IPS DF 6.9 (cell line): ENCODE measurements at places on chromosomes 5 and 9.

DNA sequence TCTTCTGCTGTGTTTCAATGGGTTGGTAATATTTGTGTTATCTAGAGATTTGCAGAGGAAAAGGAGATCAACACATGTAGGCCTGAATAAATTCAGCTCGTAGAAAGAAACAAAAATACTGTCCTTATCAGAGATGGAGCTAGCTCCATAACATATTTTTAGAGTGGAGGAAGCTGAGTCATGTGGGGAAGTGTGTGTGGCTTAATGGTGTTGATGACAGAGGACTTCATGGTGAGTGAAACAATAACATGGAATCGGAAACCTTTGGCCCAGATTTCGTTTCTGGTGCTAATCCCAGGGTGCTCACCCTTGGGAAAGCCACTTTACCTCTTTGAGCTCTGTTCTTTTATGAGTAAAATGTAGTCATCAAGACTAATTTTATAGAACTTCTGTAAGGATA lies 825.0 kb downstream of the TLR4 start:
- DNase-seq = no peak

DNA sequence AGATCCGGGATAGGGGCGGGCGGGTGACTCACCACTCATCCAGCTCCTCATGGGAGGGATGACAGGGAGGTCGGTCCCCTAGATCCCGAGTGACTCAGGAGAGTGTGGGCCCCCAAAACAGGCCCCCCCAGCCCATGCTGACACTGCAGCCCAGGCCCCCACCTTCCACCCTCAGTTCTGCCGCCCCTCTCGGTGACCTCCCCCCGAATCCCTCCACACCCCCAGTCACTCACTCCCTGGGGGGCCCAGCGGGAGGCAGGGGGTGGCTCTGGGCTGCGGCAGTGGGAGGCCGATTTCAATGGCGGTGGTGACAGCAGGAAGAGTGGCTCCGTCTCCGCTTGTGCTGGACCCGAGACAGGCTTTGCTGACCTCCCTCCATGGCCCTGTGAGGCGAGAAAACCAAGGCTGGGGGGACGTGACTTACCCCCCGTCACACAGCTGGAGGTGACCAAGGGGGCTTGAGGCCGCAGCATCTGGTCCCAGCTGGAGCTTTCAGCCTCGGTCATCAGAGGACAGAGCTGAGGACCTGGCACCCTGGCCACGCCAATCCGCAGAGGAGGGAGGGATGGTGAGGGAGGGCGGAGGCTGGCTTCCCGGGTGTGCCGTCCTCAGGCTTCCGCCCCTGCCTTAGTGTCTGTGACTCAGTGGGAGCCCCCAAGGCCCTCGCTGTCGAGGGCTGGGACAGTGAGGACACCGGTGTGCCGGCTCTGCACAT lies 9.0 kb downstream of the GPSM1 start:
- no peak for DNase-seq

- DNase-seq = no peak
Observed at GRCh38 chr5:8340261-8340660, 471.3 kb downstream of the MTRR start.

DNA sequence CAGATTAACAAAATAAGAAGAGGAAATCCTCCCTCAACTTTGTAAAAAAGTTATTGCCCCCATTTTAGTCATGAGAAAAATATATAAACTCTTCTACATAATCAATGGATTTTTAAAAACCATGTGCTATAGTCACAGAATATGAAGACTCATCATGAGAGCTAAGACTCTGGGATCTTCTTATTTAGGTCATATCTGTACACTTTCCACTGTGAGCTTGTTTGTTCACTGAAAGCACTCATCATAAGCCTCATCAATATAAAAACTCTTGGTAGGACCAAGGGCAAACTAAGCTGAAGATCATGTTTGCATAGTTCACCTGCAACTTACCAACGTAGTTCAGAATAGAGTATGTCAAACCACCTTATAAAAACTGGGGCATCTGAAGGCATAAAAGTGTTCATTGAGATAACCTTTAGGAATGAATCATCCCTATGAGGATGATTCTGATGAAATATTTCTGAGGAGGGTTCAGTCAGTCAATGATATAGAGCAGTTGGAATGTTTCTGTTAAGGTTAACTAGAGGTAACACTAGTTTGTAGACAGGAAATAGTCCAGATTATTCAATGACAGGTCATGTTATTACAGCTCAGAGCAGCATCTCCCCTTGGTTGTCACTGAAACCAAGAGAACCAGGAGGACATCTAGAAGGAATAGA lies 289.9 kb upstream of the SMC2 start:
- DNase-seq = no peak

GRCh38 chr5:158770506-158770905 lies 329.2 kb downstream of the EBF1 start:
- peak; percentile 29 for DNase-seq

DNA sequence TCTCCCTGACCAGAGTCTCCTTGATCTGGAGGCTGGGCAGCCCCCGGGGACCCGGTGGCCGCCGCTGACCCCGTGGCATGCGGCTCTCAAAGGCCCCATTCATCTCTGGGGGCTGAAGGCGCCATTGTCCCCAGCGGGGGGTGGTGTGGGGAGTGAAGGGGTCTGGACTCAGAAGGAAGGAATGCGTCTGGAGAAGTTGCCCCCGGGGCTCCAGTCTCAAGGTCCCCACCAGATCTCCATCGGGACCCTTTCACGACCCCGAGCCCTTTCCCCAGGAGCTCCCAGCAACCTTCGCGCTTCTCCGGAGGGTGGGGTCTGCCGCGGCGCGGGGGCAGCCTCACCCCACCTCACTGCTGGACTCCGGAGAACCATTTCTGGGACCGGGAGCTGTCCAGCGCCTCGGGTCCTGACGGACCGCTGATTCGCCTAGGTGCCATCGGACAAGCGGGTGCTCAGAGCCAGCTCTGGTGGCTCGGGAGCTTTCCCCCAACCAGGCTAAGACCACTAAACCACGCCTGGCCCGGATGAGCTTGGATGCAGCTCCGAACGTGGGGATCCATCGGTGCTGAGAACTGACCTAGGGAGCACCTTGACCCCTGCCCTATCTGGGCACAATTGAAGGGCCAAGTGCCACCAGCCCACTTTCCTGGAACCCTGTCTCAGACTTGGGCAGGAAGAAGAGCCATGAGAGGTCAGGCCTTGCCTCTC lies 5.1 kb upstream of the PCDH1 start:
- DNase-seq = no peak

DNA sequence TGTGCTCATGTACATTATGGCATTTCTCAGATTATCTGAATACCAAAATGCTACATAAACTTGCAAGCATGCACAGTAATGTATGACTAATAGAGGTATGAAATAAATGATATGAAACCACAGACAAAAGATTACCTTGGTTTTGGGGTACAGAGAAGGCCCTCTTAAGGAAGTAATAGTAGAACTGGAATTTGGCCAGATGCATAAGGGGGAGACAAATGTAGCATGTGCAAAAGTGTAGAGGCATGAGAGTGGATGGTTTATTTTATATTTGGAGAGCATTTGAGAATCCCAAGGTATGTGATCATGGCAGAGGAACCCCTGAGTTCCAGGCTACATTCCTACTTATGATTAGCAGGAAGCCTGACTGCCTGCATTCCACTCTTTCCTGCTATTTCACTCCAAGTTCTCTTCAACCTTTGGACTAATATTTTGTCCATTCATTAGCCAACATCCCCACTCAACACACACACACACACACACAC lies 74.2 kb downstream of the MAMDC2 start:
- DNase-seq = no peak

GRCh38 chr9:131720330-131720729 lies 19.5 kb downstream of the RAPGEF1 start:
- no peak for DNase-seq

DNA sequence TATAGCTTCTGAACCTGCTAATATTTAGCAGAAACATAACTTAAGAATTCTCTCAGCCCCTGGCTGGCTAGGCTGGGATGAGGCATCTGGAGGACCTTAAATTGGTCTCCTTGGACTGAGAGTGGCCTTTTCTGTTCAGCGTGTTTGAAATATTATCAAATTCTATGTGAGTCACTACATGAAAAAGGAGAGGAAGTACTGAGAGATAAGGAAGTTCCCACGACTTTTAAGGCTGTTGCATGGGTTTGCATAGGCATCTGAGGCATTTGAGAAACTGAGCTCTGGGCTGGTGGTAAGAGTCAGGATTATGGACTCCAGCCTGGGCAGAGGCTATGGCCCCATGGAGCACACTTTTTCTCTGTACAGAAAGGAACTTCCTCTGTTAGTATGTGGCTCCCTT lies 816.2 kb upstream of the GRAMD2B start:
- DNase-seq = no peak

- DNase-seq = no peak
Observed at GRCh38 chr5:141343242-141343952, at the start of gene PCDHGA3. Gene PCDHGA3 (plus strand): TSS chr5:141343829. CDS start chr5:141344034, 205 bp downstream.

DNA sequence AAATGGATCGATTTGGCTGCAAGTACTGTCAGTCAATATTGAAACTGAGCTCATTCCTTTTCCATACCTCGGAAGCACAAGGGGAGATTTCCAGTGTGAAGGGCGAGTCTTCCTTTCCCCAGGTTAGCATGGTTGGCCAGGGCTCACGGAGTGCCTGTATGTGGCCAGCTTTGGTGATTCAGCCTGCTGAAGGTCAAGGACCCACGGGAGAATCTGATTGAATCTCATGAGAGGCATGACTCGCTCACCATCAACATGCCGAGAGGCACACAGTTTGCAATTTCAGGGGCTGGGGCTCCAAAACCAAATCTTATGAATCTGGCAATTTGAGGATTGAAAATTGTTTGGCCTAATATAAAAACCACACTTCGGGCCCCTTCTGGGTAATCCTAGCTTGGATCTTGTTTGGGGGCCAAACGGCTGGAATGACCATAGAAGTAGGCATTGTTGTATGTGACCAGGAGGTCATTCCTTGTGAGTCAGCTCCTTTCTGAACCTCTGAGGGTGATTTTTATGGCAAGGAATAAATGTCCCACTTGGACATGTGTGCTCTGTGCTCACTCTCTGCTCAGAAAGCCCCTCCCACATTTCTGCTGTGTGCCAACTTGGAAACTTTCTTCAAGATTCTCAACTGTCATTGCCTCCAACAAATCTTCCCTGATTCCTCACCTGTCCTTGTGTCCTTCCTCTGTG lies 69.8 kb downstream of the DOCK2 start:
- DNase-seq = no peak

DNA sequence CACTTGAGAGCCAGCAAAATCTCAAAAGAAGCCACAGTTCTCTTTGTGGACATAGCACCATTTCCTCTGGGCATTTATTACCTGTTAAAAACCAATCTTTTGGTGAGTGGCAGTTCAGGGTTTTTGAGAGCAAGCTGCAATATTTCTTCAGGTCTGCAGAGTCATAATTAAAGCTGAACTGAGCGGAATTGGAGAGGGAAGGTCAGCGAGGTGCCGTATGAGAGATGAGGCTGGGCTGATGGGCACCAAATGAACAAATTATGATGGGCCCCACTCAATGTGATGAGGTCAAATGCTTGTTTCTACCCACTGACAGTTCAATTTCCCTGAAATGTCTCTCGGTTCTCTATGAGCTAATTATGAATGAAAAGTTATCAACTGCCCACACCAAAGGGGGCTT lies 231.9 kb downstream of the AP3B1 start:
- DNase-seq = no peak

- no peak for DNase-seq
Observed at GRCh38 chr5:74206579-74207550, 433.7 kb downstream of the ENC1 start.

GRCh38 chr5:56175021-56175420 lies 58.1 kb downstream of the ANKRD55 start:
- DNase-seq = no peak

DNA sequence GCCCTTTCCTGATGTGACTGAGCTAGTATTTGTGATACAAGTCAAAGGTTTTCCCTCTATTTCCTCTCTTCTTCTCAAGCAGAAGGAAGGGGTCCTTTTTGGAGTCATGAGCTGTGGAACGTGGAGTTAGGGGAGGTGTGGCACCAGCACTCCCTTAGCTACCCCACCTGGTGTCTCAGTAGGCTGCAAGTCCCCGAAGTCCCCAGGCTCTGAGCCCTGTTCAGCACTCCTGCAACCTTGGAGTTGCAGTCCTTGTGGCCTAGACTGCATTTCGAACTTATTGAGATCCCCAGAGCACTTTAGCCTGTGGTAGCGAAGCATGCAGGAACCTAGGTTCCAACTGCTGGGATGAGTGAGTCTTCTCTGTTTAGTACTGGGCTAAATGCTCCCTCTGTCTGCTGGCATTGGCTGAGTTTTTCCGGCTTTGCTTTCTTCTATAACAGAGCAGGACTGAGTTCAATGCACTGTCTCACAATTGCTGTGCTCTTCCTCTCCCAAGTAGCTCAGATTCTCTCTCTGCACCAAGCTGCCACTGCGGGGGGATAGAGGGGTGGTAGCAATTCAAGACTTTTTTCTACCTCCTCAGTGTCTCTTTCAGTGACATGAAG lies 600.7 kb upstream of the CDH9 start:
- no peak for DNase-seq

DNA sequence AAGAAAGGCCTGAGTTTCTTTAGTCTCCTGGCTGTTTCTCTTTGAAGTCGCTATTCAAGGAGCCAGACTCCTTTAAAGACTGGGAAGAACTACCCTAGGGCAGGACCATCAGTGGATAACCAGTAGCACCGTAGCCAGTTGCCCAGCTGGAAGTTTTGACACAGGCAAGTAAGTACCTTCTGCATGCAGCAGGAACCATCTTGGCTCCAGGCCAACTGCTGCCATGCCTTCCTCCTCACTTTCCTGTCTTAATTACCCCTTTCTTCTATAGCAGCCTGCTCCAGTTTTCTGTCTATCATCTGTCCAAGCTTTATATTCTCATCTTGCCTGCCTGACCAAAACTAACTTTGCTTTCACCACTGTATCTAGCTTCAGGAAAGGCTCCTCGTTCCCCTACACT lies 149.7 kb upstream of the SV2C start:
- DNase-seq = no peak

- no peak for DNase-seq
Observed at GRCh38 chr9:75855509-75855908, 35.0 kb upstream of the PCSK5 start.

DNA sequence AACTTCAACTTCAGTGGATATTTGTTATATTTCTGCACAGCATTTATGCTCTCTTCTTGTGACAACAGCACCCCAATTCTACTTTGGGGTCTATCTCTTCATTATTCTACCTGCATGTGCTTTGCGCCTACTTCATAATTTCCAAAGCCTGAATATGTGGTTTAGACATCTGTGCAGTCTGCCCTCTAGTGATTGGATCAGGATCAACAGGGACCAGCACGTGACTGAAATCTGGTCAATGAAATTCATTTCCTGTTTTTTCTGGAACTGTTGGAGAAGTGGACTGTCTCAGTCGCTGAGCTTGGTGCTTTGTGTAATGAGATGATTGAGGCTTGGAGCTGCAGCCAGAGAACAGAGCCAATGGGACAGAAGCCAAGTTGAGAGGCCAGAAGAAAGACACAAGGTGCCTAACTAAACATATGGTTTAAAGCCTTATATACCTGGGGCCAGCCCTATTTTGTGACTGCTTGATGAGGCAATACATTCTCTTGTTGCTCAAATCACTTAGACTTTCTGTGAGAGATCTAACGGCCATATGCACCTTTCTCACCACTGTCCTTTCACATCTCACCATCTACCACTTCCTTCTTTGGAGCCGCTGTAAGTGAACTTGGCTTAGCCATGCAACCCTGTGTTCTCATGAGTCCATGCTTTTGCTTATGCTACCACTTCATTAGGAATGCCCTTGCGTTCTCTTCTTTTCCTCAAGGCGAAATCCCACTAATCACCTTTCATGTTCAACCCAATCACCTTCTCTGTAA lies 68.8 kb upstream of the PPP2R2B start:
- peak; percentile 29 for DNase-seq
